Activated T-cell treated with anti-CD3 and anti-CD28 coated beads, Interleukin-2, amount 50 U/mL, for 1 hour (primary cell): ENCODE measurements at places on chromosomes 1 and 21.

DNA sequence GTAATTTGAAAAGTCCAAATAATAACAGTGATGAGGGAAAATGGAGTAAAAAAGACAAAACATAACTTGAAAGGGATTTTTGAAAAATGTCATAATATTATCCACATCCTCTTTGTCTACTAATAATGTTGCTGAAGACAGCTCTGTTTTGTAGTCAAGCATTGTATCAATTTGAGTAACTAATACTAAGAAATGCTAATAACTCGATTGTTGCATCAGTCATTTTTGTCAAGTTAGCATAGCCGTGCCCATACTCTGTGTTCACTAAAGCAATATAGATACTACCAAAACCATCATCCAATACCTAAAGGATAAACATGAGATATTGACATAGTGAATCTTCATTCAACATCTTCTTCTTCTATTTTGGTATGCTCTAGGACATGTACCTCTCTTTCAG is 17.3 kb downstream of the PDC start:
- no peak for DNase-seq

DNA sequence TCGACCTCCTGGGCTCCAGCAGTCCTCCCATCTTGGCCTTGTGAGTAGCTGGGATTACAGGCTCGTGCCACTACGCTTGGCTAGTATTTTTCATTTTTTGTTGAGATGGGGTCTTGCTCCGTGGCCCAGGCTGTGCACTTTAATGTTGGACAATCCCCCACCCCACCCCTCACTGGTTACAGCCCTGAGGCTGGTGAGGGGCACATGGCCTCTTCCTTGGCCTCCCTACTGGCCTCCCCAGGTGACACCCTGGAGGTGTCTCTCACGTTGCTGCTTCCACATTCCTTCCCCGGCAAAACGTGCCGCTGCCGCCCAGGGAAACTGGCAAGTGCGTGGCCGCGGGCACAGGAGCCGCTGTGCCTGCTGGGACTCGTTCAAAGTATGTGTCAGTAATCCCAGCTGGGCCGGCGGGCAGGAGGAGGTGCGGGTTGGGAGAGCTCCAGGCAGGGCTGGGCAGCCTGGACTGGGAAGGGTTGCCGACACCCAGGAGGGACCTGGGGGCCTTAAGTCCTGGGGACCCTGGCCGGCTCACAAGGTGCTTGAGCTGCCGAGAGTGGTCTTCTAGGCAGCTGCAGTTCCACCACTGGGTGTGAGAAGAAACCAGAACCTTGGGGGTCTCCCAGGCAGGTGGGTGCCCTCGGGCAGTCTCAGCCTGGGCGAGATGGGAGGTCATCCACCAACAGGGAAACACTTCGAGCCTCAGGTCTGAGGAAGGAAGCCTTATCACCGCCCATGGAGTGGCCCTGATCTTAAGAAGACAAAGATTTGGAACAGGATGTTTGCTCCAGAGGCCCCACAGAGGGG is 6.5 kb downstream of the WNT3A start:
- peak; percentile 4 for DNase-seq

- no peak for DNase-seq
These were observed 155.5 kb downstream of the BACH1 start for GRCh38 chr21:29454179-29454578.

GRCh38 chr1:201568859-201569294 is 29.9 kb downstream of the NAV1 start:
- no peak for DNase-seq

DNA sequence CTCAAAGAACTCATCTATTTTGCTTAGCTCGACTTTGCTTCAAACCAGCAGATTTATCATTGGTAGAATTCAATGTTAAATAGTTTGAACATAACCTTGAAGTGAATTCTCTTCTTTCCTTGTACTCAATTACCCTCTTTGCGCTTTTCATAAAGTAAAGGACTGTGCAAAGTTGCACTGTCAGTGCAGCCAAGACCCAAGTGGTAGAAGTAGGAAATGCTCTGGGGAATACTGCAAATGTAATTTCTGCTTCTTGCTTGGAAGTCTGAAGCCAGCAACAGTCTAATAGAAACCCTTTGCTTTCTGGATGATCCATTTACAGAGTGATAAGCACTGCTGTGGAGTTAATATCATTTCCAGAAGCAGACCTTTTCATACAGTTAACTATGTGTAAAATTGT is 936.7 kb upstream of the TMPRSS15 start:
- DNase-seq, result no peak

- DNase-seq, result no peak
These were observed 29.7 kb downstream of the ADARB1 start for GRCh38 chr21:45103971-45104520.

GRCh38 chr1:1869469-1869868 is 21.4 kb downstream of the GNB1 start:
- no peak for DNase-seq

GRCh38 chr1:64923294-64923718 is 43.0 kb downstream of the JAK1 start:
- DNase-seq, result no peak

- no peak for DNase-seq
These were observed 18.0 kb upstream of the SLC2A7 start for GRCh38 chr1:9044236-9044635.

GRCh38 chr1:94827434-94827833 is 7.3 kb downstream of the SLC44A3 start:
- DNase-seq, result no peak
